ENCODE measurements at places on chromosomes 11 and 22.

DNA sequence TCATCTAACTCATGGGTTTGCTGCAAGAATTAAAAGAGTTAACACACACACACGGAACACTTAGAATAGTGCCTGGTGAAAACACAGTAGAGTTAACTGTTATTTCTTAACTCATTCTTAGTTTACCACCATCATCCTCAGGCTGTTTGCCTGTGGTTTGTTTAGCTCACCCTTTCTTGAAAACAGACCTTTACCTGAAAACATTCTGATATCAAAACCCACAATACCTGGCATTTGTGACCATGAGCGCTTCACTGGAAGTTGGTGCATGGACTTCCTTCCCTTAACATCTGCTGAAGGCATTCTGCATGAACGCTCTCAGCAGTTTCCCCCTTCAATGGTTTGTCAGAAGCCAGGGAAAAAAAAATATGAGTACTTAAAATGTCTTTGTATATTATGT is 256.0 kb downstream of the ETS1 start:
- no peak for DNase-seq

DNA sequence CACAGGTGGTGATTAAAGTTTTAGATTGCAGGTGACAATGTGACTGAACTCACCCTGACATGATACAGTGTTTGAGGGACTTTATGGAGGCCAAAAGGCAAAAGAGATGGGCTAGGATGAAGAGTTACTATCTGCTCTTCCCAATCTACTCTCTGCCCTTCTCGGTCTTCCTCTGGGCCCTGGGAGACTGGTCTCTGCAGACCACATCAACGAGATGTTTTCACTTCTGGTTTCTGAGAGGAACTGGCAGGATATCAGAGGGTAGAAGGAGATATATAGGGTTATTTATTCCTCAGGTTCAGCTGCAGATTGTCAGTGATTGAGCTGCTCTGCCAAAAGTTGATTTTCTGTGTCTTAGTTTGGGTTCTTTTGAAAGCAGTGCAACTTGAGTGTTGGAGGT is 32.4 kb upstream of the CD44 start:
- no peak for DNase-seq

- no peak for DNase-seq
Observed at GRCh38 chr22:19051381-19052072, 70.7 kb downstream of the DGCR2 start.

DNA sequence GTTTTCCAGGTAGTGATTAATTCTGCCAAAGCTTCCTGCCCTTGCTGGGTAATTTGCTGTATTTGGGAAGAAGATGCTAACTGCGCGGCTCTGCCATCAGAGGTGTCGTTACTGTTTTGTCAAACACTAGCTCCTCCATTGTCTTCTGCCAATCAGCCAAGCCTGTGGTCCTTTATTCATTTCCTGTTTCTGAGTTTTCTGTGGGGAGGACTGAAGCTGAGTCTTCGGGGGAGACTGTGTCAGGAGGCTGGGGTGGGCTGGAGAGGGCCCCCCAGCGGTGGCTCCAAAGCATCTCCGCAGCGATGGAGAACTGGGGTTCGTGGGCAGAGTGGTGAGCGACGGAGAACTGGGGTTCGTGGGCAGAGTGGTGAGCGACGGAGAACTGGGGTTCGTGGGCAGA is 322.9 kb upstream of the B3GAT1 start:
- DNase-seq = no peak

DNA sequence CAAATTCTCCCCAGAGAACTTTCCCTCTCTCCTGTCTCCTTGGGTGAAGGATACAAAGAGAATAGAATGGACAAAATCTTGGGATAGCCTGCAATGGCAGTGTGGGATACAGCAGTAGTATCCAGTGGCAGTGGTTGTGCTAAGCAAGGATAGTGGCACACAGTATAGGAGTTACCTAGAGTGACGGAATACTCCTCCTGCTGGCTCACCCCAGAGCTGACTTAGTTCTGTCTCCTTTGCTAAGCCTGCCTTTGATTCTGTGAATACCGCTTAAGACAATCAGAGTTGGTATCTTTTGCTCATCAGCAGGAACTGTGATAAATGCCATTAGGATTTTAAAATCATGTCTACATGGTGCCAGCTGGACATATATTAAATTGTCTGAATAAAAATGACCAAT is 404.3 kb downstream of the JRKL start:
- no peak for DNase-seq

Data from cerebellar cortex (tissue), 1 donor.